Mesangial cell (primary cell): ENCODE measurements at places on chromosomes 2 and 18. TPM values are rescaled to one million over a fixed set of nuclear protein-coding genes. Genes with fewer than 3 reads are reported as not detected.

The SERPINB12 gene
- not detected in 2 replicates for total RNA-seq

The VWA3B gene
- total RNA-seq, result under 0.01 TPM in 1 of 2 replicates, not detected in the other

The MTX2 gene
- 28.6 and 35.2 TPM in 2 replicates for total RNA-seq

The ZEB2 gene
- total RNA-seq, result 12.4 and 21.0 TPM in 2 replicates

The CD8B2 gene
- total RNA-seq, result not detected in 2 replicates

The REG1B gene
- total RNA-seq, result not detected in 2 replicates

The NEMP2 gene
- 4.4 and 4.6 TPM in 2 replicates for total RNA-seq

The PDCD1 gene
- not detected in 2 replicates for total RNA-seq

The RAB6C gene
- not detected in 2 replicates for total RNA-seq

The SPHKAP gene
- total RNA-seq, result under 0.01 and 0.13 TPM in 2 replicates

The GPD2 gene
- 19.1 and 25.9 TPM in 2 replicates for total RNA-seq

The NPPC gene
- total RNA-seq, result 0.76 TPM in 1 of 2 replicates, not detected in the other

The DSG3 gene
- not detected in 2 replicates for total RNA-seq

The MOB1A gene
- total RNA-seq, result 81.0 and 96.0 TPM in 2 replicates

The AQP12A gene
- not detected in 2 replicates for total RNA-seq

The PKDCC gene
- 23.6 and 34.2 TPM in 2 replicates for total RNA-seq

The SNTG2 gene
- 4.2 TPM in 1 of 2 replicates, not detected in the other for total RNA-seq

The ARHGAP15 gene
- total RNA-seq, result not detected in 2 replicates

The LYG1 gene
- total RNA-seq, result 0.51 TPM in 1 of 2 replicates, not detected in the other

The DOCK10 gene
- total RNA-seq, result 2.0 and 15.6 TPM in 2 replicates

The MRO gene
- under 0.01 and 0.25 TPM in 2 replicates for total RNA-seq

The MAP3K20 gene
- total RNA-seq, result 16.6 and 23.8 TPM in 2 replicates

The CYTIP gene
- 0.38 and 6.8 TPM in 2 replicates for total RNA-seq

The USP14 gene
- total RNA-seq, result 15.3 and 24.0 TPM in 2 replicates

The IL1RL2 gene
- total RNA-seq, result 0.51 TPM in 1 of 2 replicates, not detected in the other

The CDK15 gene
- 1.8 and 5.7 TPM in 2 replicates for total RNA-seq
